ENCODE measurements at places on chromosomes 3 and 15. TPM values are rescaled to one million over a fixed set of nuclear protein-coding genes. Genes with fewer than 3 reads are reported as not detected.

DNA sequence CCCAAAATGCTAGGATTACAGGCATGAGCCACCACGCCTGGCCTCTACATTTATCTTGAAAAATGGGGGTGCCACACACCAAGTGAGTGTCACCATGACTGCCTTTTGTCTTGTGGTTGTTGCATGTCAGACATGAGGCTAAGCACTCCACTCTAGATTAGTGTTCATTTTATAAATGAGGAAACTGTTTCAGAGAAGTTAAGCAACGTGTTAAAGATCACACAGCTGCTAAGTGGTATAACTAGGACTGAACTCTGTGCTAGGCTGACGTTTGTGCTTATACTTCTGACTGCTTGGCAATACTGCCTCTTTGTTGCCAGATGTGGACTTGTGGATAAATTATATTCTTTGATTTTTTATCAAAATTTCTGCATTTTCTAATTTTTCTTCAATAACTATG is 50.8 kb upstream of the SMAD6 start:
- DNase-seq = no peak

DNA sequence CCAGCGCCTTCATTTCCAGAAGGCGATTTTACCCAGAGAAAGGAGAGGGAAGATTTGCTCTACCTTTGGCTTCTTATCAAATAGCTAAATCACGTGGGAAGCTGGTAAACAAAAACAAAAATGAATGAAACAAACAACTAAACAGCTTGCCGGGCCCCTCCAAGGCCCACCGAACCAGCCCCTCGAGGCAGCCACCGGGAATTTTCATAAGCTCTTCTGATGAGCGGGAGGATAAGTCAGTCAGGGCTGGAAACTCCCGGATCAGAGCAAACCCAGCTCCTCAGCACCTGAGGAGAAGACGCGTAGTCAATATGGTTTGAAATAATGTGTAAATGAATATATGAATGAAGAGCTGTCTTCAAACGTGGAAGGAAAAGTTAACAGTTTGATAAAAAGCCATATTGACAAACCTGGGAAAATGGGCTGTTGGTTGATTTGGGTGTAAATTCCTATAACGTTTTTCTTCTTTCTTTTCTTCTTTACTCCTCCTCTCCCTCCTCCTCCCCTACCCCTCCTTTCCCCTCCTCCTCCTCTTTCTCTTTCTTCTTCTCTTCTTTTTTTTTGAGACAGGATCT is 10.7 kb downstream of the RPLP1 start:
- DNase-seq = no peak

DNA sequence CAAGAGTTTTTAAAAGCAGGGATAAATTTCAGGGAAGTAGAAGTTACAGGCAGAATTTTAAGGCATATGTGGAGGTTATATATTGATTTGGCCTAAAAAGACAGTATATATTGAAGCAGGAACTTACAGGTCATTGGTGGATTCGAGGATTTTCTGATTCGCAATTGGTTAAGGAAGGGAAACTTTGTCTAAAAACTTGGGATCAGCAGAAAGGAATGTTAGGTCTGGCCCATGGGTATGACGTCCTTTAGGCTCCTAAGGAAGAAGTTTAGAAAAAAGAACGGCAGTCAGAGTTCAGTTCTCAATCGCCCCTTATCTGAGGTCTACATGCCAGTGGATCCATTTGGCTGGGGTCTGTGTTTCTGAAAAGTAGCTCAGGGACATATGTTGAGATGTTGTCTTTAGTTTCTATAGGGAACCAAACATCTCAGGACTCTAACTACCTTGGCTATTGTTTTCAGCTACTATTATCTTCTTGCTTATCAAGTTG is 33.2 kb upstream of the ACP3 start:
- no peak for DNase-seq

DNA sequence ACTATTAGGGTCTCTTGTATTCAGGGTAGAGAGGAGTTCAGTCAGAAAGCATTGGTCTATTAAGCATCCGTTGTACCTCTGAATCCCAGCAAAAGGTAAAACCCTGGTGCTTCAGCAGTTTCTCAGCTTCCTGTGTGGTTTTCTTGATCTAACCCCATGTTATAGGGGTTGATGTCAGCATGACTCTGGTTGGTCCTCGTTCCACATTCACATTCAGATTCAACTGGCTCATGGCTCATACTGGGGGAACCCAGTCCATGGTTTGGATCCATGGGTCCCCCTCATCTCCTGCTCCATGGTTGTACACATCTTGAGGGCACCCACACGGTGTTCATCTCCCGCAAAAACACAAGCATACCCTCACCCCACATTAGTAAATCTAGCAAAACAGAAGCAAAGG is 47.7 kb upstream of the C2CD4B start:
- DNase-seq = no peak

DNA sequence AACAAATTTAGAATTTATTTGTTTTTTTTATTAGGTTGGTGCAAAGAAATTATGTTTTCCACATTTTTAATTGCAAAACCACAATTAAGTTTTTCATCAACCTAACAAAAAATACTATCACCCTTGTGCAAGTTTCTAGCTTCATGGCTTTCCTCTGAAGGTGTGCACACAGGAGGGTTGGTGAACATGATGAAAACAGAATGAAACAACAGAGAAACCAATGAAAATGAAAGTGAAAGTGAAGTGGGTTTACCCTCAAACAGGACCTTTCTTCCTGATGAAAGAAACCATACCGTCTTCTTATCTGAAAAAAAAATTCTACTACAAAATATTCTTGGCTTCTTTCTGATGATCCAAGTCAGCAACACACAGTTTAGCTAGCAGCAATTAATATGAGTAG is 71.9 kb upstream of the FEZF2 start:
- DNase-seq = no peak

- DNase-seq = no peak
These were observed 82.6 kb downstream of the PDZRN3 start for GRCh38 chr3:73542136-73542535.

GRCh38 chr3:174413062-174413912 is 445.8 kb upstream of the NAALADL2 start:
- DNase-seq = no peak

GRCh38 chr15:34154725-34155204 is 52.9 kb downstream of the PGBD4 start:
- no peak for DNase-seq

DNA sequence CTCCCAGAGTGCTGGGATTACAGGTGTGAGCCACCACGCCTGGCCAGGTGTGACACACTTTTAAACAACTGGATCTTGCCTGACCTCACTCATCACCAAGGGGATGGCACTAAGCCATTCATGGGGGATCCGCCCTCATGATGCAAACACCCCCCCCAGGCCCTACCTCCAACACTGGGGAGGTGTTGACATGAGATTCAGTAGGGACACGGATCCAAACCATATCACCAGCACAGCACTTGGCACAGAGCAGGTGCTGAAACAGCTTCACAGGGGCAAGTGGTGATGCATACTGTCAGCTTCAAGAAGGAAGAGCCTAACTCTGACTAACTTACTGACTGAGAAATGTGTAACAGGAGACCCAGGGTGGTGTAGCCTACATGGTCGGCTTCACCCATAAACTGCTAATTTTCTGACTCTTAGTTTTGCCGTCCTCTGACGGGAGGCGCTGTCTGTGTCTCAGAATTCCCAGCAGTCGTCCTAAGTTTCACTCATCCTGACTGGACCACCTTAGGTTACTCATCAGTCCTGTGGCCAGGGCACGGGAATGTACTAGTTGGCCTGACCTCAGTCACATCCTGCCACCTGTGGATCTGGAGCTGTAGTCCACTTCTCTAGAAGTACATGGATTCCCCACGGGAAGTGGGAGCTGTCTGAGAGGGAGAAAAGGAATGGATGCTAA is 81.9 kb upstream of the PLXNA1 start:
- no peak for DNase-seq

DNA sequence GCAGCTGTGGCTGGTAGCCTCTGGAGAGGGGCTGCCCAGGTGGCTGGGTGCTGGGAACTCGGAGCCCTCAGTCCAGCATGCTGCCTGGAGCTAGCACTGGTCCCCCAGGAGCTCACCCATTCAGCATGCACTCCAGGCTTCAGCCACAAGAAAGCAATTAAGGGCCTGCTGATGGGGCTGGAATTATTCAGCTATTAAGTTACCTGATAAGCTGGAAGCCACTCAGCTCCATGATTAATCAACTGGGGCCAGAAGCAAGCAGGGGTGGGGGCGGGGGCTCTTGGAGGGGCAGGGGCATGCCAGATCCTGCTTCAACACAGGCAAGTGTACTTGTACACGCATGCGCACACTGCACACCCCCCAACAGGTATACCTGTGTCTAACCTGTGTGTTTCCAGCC is 22.1 kb upstream of the TMEM115 start:
- DNase-seq = no peak

MED12L gene
- 2.0 TPM for polyA plus RNA-seq

ZNF860 gene
- polyA plus RNA-seq = 3.4 TPM

PGBD4 gene
- 1.9 TPM for polyA plus RNA-seq

GOLGA8H gene
- polyA plus RNA-seq = 0.91 TPM

SI gene
- polyA plus RNA-seq = 0.10 TPM
